ENCODE measurements at places on chromosomes 11 and 22.

DNA sequence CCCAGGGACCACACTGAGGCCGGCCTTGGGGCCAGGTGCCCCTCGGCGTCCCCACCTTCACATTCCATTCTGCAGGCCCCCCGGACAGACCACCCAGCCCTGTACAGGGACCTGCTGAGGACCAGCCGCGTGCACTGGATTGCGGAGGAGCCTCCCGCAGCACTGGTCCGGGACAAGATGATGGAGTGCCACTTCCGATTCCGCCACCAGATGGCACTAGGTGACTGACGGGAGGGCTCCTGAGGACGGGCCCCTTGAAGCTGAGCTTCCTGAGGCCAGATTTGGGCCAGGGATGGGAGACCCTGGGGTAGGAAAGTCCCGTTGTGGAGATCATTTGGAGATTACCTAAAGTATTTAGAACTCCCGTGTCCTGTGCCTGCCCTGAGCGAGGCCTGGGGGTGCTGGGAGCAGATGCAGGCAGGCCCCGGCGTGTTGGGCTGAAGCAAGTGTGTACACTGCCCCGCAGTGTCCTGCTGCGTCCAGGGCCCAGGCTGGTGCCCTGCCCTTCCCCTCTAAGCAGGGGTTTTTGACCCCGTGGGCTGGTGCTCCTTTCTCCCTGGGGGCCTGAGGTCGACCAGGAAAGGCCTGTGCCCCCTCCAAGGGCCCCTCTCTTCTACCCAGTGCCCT lies 20.0 kb downstream of the TRMU start:
- peak; percentile 30 for DNase-seq

- DNase-seq = no peak
Measured at GRCh38 chr22:41334951-41335635, 33.8 kb downstream of the ZC3H7B start.

- DNase-seq = no peak
Measured at GRCh38 chr22:49705216-49705971, 122.3 kb downstream of the BRD1 start.

DNA sequence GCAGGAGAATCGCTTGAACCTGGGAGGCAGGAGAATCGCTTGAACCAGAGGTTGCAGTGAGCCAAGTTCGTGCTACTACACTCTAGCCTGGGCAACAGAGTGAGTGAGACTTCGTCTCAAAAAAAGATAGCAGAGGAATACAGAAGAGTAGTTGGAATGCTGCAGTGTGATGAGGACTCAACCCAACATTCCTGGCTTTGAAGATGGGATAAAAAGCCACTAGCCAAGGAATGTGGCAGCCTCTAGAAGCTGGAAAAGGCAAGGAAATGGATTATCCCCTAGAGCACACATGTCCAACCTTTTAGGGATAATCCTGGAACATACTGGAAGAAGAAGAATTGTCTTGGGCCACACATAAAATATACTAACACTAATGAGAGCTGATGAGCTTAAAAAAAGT lies 13.9 kb downstream of the SLC25A17 start:
- DNase-seq = no peak

- no peak for DNase-seq
Measured at GRCh38 chr22:20035375-20036083, 14.6 kb downstream of the TANGO2 start.

GRCh38 chr11:112225753-112226061 lies 521 bp upstream of the PTS start:
- DNase-seq = no peak

GRCh38 chr22:20319041-20319744 lies 667 bp downstream of the DGCR6L start:
- no peak for DNase-seq

DNA sequence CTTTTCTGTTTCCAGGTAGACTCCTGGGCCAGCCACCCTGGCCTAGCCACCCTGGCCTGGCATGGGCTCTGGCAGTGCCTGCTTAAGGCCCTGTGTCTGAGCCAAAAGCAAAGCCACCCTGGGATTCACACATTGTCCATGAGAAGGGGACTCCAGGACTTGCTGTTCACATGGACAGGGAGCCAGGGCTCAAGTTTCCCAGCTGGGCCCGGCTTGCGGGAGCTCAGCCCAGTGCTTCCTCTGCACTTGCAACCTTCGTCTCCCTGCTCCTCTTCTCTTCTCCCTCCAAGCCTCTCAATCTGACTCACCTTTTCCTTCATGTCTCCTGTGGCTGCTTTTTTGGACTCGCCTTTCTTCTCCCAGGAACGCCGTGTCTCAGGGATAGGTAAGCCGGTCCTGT lies 130.3 kb downstream of the MICAL2 start:
- DNase-seq = no peak

DNA sequence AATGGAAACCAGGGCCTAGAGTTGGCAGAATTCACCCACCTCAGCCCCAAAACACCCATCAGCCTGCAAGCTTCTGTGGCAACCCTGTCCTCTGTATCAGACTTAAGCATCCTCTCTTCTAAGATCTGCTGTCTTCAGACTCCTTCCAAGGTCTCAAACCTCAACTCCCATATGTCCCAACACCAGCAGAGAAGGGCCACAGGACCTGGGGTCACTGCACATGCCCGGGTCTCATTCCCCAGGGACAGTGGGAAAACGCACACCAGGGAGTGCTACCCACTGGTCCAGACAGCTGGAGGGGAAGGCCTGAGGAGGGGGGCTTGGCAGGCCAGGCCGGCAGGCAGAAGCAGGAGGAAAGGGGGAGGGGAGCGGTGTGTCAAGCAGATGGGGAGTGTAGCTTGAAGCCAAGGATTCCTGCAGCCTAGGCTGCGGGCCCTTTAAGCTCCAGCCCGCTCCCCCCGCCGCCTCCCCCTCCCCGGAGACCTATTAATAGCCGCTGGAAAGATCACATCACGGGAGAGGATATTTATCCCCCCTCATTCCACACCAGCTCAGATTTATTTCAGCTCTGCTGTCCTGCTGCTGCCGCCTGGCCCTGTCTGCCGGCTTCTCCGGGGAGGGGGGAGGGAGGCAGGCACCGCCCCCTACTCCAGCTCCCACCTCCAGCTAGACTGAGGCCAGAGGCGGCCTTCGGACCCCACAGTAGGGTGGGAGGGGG lies 16.7 kb downstream of the BCL9L start:
- DNase-seq = no peak

DNA sequence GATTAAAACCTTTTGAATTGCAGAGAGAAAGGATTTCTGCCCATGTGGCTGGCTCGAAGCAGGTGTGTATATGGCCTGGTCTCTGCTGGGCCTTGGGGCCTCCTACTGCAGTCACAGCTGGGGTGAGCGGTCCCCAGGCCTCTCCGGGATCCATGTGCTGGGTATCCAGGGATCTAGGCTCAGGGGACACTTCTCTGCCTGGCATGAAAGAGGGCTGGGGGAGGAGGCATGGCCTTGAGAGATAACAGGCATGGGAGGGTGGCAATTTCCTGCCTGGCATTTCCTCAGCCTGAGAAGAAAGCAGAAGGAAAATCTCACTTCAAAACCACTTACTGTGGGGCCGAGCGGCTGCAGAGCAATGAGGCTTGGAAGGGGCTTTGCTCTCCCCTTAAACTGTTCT lies 20.3 kb upstream of the PARVG start:
- no peak for DNase-seq

GRCh38 chr22:33605666-33606065 lies 314.6 kb downstream of the LARGE1 start:
- DNase-seq = no peak

DNA sequence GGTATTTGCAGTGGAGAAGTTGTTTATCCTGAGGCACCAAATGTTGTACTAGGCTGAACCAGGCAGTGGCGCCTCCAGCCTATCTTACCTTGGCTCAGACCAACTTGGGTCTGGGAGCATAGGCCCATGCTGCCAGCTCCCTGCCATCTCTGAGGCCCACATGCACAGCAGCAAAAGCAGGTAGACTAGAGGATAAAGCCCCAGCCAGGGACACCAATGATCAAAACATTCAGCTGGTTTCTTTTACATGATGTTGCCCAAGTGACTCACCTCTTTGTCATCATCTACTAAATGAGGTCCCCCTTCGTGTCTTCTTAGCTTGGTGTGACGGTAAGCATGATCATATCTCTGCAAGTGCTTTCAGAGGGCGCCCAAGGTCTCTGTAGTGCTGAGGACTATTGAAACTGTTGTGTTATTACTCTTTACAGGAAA lies 112.1 kb upstream of the DRD2 start:
- DNase-seq = no peak

GRCh38 chr11:73350908-73351636 lies 25.1 kb upstream of the RELT start:
- peak; percentile 54 for DNase-seq

GRCh38 chr11:117620086-117620485 lies 176.9 kb downstream of the DSCAML1 start:
- no peak for DNase-seq

GRCh38 chr22:29311464-29312217 lies 3.9 kb downstream of the RASL10A start:
- no peak for DNase-seq

DNA sequence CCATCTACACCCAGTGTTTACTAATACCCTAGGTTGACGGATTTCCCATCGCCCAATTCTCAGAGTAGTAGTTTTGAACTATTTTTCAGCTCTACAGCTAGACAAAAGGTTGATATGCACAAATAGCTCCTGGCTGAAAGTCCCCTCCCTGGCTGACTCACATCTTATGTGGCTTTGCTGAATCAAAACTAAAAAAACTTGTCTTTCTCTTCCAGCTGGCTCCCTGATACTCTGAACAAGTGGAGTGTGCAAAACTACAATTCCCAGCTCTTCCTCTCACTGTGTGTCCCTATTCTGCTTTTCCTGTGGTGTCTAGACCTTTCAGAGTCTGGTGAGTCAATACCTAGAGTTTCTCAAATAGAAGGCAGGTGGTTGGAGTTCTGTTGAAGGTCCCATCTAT lies 12.7 kb upstream of the LARGE1 start:
- DNase-seq = no peak

GRCh38 chr11:123461164-123461563 lies 31.1 kb downstream of the GRAMD1B start:
- DNase-seq = no peak

DNA sequence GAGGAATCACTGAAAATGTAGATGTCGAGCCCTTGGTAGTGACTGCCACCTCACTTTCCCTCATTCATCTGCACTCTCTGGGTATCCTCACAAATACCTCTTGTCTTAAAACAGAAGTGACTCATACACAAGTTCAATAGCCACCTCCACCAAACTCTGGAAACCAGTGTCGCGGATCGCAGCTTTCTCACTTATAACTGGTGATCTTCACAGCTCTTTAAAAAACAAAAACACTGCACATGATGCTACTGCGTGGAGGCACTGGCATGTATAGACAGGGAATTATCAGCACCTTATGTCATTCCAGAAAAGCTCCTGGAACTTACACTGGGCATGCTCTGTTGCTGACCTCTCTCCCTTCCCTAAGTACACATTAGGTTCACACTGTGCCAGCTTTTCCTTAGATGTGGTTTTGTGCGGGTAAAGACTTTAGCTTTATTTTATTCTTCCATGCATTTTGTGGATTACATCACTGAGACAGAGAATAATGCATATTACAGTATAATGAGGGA lies 425.5 kb upstream of the CADM1 start:
- DNase-seq = no peak

DNA sequence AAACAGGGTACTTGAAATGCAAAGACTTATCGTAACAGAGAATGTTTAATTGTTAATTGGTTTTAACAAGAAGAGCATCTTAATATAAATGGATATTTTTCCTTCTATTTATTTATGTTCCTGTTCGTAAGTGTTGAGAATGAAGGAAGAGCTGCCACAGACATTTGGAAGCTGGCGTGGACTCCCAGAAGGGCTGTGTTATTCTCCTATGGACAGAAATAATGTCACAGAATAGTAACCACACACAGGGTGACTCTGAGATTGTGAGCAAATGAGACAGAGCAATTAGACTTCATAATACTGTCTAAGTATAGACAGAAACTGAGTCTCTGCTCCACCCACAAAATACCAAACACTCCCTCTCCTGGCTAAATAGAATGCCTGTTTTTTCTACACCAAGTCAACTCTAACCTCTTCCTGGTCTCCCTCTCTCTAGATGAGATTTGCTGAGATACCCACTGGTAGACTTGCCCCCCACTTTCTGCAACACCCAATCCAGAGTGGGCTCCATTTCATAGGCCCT lies 6.1 kb downstream of the APOL3 start:
- no peak for DNase-seq

DNA sequence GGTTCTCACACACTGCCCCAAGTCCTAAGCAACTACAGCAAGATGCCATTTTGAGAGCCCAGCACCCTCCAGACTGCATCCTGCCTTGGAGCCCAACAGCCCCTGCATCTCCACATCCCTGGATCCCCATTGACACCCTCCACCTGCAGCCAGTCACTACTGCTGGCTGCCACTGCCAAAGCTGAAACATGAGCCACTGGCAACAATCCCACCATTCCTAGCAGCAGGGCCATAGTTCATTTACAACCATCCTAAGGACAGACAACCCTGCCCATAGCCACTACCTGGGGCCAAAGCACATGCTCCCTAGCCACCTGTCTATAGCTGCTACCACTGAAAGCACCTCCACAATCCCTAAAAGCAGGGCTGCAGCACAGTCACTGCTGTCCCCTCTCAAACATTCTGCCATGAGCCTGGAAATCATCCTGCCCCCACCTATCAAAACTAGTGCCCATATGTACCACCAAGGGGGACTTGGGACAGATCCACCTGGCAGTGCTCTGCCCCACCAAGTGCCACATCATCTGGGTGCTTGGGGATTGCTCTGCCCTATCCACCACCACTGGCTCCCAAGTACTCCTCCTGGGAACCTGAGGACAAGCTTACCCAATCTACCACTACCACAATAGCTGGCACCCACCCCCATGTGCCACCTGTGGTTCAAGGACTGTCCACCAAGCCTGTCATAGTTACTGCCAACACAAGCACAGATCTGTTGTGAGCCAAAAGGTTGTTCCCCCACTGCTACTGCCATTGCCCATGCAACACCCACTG lies 138.8 kb upstream of the SOX6 start:
- DNase-seq = no peak

DNA sequence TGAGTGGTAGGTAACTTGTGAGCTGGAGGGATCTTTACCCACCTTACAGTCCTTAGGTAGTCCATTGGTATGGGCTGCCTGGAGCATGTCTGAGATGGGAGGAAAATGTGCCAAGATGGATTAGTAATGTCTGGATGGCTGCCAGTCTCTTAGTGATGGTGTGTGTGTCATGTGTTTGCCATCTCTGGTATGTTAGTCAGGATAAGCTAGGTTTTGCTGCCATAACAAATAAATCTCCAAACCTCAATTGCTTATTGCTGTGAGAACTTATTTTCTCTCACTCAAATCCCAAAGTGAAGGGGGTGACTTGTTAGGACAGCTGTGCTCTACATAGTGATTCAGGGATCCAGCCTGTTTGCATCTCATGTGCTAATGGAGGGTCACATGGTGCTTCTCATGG lies 40.9 kb upstream of the MYEOV start:
- DNase-seq = no peak

GRCh38 chr11:61816736-61817455 lies at the start of gene FADS1:
FADS1 (minus strand) TSS chr11:61817003; CDS start chr11:61816929, 74 bp downstream.
- peak; percentile 98 for DNase-seq

DNA sequence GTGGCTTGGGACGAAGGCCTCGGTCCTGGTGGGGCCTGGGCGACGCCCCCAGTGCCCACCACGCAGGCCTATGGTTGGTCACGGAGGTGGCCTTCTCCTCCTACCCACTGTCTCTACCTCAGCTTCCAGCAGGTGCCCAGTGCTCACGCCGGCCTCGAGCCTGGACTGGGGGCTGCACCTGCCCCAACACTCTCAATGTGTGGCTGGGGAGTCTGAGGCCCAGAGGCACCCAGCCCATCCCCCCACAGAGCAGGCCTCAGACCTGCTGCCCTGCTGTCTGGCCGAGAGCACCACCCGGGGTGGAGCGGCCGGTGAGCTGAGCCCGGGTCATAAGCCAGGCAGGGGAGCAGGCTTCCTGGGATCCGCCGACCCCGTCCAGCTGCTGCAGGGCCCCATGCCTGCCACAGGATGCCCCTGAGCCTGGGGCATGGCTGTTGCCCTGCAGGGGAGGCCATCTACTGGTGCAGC lies 28.6 kb upstream of the MUC5AC start:
- DNase-seq = no peak

All from NCI-H345 (cell line).